ENCODE measurements at places on chromosomes 7 and 10.

GRCh38 chr10:78577712-78578111 lies 491.1 kb upstream of the ZMIZ1 start:
- DNase-seq, result peak; percentile 75

GRCh38 chr10:31620226-31621151 lies 301.5 kb downstream of the ZEB1 start:
- peak; percentile 13 for DNase-seq

- DNase-seq, result no peak
Observed at GRCh38 chr7:71627651-71628050, 495.7 kb downstream of the GALNT17 start.

GRCh38 chr10:89120931-89121763 lies 86.0 kb downstream of the CH25H start:
- DNase-seq, result peak; percentile 88

- DNase-seq, result no peak
Observed at GRCh38 chr10:118957966-118958365, 71.5 kb upstream of the NANOS1 start.

DNA sequence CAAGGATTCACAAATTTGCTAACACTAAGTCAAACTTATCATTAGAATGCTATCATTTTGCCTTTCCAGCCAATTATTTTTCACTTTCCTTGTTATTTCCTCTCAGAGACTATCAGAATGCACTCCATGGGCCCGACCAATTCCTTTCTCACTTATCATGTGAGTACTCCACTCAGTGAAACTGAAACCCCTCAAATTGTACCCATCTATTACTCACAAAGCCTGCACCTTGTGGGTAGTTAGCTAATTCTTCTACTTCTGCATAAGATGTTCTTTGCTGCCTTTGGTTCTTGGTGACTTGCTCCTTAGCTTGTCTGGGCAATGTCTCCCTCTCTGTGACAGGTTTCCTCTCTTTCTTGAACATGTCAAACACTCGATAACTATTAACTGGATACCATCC lies 35.2 kb upstream of the MBL2 start:
- no peak for DNase-seq

GRCh38 chr10:31749301-31749700 lies 179.3 kb downstream of the ARHGAP12 start:
- no peak for DNase-seq
